ENCODE measurements at places on chromosomes 16 and 17.

DNA sequence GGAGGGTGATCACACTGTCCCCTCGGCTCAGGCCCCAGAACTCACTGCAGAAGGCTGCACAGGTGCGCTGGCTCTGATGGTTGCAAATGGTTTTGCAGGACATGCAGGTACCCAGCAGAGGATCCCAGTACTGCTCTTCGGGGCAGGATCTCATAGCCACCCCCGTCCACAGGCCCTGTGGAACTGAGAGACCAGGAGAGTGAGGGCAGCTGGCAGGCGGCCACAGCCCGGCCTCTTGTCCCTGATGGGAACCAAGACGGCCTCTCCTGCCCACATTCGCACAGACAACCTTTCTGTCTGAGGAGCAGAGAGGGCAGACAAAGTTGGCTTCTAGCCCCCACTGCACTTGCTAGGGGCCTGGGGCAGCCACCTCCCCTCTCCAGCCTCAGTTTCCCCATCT is 19.5 kb downstream of the TNFRSF13B start:
- DNase-seq, result no peak

DNA sequence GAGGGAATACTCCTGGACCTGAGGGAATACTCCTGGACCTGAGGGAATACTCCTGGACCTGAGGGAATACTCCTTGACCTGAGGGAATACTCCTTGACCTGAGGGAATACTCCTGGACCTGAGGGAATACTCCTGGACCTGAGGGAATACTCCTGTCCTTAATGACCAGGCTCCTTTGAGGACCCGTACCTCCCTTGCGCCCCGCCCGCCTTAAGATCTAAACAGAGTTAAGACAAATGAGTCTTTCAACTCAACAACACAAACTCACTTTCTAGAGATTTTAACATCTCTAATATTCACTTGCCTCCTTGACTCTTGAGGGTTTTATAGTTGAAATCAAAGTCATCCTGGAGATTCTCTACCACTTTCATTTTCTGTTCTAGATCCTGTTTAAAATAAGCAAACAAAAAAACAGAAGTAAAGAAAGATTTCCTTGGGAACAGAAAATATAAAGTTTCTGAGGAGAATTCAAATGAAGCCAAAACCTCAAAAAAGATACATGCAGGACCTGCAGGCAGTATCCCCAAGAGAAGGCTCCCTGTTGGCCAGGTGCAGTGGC is 49.7 kb downstream of the STAT3 start:
- DNase-seq, result no peak

- DNase-seq, result no peak
Measured at GRCh38 chr17:70405492-70406220, 236.3 kb downstream of the KCNJ2 start.

DNA sequence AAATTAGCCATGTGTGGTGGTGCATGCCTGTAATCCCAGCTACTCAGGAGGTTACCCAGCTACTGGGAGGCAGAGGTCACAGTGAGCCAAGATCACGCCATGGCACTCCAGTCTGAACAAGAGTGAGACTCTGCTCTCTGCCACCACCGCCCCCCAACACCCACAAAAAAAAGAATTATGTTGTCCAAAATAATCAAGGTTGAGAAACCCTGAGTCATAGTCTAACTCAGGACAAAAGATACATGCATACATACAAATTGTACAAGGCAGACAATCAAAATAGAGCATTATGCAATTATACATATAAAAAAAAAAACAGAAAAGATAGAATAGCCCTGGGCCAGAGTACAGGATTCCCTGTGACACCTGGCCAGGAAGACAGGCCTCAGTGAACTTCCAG is 6.6 kb upstream of the KPNB1 start:
- no peak for DNase-seq

GRCh38 chr17:6052926-6053325 is 17.3 kb upstream of the WSCD1 start:
- DNase-seq, result no peak

DNA sequence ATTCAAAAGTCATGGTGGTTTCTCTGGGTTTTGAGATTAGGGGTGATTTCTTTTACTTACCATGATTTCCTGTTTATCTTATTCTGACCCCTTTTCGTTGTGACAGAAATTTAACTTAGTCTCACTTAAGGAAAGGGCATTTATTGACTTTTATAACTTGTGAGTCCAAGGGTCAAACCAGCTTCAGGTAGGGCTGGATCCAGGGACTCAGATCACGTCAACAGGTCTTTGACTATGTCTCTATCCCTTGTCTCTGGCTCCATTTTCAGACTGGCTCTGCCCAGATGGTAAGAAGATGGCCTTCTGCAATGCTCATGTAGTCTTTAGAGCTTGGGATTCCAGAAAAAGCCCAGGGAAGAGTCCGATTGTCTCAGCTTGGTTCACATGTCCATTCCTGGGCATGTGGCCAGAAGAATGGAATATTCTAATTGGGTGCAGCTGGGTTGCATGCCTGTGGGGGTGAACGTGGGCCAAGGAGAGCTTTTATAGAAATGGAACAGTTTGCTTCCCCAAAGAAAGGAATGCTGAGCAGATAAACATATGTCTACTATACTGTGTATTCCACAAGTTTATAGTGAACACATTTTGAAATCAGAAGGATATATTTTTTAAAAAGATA is 13.4 kb downstream of the USP43 start:
- no peak for DNase-seq

- no peak for DNase-seq
Measured at GRCh38 chr17:50853781-50854180, 12.4 kb downstream of the TOB1 start.

DNA sequence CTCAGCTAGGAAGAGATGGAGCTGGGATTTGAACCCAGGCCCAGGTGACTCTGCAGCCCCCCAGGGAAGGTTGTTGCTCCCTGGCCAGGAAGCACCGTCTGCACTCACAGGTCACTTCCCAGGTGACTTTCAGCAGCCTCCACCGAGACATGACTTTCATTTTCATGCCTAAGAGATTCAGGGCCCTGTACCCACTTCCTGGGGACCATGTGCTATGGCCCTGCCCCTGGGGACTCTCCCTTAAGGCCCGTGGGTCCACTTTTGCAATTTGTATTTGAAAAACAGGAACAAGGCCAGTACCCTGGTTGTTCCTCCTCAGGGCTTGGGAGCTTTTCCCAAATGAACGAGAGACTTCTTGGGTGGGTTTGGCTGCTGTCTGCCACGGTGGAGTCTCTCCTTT is 191.0 kb downstream of the IRF8 start:
- DNase-seq, result no peak

DNA sequence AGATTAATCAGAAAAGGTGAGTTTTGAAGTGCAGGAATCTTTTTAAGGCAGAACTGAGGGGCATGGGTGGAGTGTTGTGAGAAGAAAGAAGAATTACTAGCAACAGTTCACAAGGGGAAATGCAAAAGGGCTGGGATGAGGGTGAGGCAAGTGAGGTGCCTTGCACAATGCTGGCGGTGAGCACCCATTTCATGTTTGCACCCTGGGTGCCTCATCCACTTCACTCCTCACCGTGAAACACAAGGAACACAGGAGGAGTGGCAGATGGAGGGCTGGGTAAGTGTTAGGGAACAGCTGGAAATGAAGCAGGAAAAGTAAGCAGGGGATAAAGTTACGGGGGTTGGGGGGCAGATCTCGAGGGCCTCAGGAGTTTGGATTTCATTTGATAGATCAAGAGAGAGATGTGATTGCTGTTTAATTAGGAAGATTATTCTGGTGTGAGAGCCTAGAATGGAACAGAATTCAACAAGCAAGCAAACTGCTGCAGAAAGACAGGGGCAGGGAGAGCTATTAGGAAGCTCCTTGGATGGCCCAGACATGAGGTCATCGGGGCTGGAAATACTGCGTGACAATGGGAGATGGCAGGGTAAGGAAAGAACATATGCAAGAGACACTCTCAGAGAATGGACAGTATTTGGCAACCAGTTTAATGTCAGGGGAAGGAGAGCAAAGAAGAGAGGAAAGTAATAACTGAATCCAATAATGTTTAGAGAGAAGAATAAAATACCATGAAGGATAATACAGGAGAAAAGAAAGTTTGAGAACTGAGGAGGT is 8.3 kb upstream of the HEATR6 start:
- DNase-seq, result no peak

DNA sequence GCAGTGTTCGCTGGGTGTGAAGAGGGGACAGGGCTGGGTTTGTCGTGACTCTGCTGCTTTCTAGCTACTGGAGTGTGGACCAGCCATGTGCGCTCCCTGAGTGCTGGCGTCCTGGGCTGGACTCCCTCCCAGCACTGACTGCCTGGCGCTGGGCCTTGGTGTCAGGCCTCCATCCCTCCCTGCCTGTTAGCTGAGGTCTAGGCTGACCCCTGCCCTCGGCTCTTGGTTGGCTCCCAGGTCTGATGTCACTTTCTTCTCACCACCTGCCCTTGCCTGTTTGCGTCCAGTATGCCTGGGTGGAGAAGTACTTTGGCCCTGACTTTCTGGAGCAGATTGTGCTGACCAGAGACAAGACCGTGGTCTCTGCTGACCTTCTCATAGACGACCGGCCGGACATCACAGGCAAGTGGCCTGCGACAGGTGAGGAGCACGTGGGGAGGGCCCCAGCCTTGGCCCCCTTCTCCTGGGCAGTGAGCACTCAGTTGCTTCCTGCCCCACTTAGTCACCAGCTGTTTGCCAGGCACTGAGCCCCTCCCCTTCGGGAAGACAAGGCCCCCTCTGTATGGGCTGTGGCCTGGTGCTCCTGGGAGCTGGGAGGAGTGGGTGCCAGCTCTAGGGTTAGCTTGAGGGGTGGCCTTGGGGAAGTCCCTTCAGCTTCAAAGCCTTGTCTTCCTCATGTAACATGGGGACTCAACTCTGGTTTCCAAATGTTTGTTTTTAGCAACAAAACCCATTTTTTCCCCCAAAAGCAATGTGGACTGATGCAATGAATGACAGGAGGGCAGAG is 41.5 kb downstream of the NT5M start:
- no peak for DNase-seq

DNA sequence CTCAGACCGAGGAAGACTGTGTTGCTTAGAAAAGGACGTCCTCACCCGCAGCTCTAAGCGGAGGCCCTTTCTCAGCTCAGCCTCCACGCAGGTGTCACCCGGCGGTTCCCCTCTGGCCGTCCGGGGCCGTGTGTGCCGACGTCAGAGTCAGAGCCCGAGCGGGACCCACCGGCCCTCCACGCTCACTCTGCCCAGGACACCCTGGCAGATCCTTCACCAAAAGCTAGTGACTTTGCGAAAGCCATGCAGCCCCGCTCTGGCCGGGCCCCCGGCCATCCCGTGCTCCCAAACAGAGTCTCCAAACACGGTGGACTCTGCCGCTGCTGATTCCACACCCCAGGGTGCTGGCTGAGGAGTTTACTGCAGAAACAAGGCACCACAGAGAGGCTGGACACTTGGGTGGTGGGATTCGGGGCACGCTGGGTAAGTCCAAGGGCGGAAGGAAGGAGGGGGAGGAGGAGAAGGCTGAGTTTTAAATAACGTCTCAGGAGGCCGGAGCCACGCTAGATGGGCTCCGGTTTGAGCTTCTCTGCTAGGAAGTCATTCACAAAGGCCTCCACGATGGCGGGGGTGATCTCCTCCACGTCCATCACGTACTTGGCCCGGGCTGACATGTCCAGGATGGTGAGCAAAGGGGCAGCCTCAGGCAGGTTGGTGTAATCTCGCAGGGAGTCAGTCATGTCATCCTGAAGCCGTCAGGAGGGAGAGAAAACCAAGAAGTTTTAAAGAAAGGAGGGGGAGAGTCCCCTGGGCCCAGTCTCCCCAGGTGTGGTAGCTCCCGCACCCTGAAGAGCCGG is 18.5 kb downstream of the MRM3 start:
- no peak for DNase-seq

DNA sequence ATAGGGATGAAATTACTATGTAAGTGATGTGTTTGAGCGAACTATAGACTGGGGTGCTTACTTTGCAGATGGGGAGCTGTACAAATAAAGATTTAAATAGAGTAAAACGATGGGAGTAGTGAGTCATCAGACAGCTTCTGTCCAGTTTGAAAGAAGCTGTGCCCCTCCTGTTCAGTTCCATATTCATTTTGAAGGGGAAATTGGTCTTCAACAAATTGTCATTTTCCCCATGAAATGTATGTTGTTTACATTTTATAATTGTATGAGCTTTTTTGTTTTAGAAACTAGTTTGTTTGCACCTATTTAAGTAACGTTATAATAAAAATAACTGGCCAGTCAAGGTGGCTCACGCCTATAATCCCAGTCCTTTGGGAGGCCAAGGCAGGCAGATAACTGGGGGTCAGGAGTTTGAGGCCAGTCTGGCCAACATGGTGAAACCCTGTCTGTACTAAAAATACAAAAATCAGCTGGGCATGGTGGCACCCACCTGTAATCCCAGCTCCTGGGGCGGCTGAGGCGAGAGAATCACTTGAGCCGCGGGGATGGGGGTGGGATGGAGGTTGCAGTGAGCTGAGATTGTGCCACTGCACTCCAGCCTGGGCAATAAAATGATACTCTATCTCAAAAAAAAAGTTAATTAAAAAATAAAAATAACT is 20.2 kb downstream of the SEC14L1 start:
- DNase-seq, result no peak

DNA sequence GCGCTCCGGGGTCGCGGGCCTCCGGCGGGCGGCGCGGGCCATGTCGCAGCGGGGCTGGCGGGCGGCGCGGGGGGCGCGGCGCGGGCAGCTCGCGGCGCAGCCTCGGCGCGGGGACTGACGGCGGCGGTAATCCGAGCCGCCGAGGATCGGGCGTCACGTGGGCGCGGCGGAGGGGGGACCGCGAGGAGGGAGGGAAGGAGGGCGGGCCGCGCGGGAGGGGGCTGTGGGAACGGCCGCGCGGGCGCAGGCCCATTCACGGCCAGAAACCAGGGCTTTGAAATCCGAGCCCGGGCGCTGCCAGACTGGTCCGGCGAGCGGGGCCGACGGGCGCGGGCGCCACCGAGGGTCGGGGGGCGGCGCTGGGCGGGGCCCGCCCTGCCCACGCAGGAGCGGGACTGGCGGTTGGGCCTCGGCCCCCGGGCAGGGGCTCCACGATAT is at the start of gene MTSS2:
TSS of gene MTSS2 (minus strand) at position 116 of the 438 bp plus-strand sequence. CDS start 262 bp downstream, outside the sequence.
- no peak for DNase-seq

DNA sequence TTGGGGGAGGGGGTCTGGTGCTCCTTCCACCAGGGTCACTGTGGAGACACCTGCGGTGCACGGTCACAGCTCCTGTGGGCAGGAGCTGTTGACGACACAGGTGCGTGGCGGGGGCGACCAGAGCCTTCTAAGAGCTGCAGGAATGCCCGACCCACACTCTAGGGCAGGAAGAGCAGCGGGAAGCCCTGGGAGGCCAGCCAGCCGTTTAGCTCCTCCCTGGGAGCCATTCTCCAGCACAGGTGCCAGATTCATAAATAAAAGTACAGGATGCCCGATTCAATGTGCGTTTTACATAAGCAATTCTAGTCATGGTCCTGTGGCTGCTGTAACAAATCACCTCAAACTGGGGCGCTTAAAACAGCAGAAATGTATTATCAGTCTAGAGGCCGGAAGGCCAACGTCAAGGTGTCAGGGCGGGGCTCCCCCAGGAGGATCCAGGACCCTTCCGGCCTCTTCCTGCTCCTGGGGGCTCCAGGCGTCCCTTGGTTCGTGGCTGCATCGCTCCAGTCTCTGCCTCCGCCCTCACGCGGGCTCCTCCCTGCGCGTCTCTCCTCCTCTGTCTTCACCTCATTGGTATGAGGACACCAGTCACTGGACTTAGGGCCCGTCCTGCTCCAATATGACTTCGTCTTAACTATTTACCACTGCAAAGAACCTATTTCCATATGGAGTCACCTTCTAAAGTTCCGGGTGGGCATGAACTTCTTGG is 155.4 kb downstream of the FOXL1 start:
- no peak for DNase-seq

GRCh38 chr16:3266873-3267537 is 10.6 kb upstream of the MEFV start:
- DNase-seq, result no peak

Data from stimulated activated CD4-positive, alpha-beta T cell treated with anti-CD3 and anti-CD28 coated beads, TNF-alpha, amount 100 ng/mL, for 48 hours (primary cell).